NCI-H1436 (cell line): ENCODE measurements at places on chromosomes 1 and 21.
A peak's percentile ranks its signal among the peaks of the same experiment; 100 is the strongest.

GRCh38 chr1:94079080-94079940 is 41.6 kb downstream of the ABCA4 start:
- DNase-seq = no peak

DNA sequence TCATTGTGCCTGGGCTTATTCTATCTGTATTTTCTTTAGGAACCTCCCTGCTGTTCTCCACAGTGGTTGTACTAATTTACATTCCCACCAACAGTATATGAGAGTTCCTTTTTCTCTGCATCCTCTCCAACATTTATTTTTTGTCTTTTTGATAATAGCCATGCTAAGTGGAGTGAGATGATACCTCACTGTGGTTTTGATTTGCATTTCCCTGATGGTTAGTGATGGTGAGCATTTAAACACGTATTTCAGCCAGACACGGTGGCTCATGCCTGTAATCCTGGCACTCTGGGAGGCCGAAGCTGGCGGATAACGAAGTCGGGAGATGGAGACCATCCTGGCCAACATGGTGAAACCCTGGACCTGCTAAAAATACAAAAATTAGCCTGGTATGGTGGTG is 57.9 kb downstream of the SLAMF6 start:
- DNase-seq = no peak

DNA sequence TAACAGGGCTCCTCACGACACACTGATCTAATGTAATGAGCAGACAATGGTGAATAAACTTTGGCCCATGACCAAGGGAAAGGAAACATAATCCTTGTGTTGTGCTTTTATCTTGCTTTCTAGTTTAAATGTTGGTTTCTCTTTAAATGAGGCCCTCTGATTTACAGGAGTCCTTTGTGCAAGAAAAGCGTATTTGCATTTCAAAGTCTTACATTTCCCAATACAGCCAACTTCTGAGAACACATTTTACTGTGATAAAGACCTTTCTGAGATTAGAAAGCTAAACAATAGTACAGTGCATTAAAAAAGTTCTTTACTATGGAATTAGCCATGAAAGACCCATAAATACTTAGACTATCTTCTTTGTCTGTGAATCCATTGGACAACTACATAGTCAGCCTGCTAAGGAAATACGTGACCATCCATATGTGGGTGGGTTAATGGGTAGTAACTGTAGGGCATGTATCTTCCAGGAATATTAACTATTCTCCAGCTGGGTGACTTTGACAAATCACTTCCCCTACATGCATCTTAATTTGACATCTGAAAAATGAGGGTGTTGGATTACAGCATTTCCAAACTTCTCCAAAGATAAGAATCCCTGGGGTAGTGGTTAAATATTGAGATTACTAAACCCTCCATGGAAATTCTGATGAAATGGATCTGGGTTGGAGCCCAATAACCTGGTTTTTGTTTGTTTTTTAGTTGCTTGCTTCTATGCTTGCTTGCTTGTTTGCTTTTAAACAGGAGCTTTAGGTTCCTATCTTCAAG is 50.3 kb upstream of the USP1 start:
- DNase-seq = no peak

GRCh38 chr21:44368711-44369446 is 15.5 kb downstream of the TRPM2 start:
- DNase-seq = no peak

GRCh38 chr1:33762962-33763361 is 100.9 kb upstream of the HMGB4 start:
- DNase-seq = no peak

- DNase-seq = no peak
These were observed 36.7 kb downstream of the NPHP4 start for GRCh38 chr1:5955479-5955977.

GRCh38 chr1:21813542-21813941 is 1.5 kb downstream of the LDLRAD2 start:
- DNase-seq = no peak

- DNase-seq = no peak
These were observed 1.5 kb upstream of the GJB3 start for GRCh38 chr1:34779526-34779925.

DNA sequence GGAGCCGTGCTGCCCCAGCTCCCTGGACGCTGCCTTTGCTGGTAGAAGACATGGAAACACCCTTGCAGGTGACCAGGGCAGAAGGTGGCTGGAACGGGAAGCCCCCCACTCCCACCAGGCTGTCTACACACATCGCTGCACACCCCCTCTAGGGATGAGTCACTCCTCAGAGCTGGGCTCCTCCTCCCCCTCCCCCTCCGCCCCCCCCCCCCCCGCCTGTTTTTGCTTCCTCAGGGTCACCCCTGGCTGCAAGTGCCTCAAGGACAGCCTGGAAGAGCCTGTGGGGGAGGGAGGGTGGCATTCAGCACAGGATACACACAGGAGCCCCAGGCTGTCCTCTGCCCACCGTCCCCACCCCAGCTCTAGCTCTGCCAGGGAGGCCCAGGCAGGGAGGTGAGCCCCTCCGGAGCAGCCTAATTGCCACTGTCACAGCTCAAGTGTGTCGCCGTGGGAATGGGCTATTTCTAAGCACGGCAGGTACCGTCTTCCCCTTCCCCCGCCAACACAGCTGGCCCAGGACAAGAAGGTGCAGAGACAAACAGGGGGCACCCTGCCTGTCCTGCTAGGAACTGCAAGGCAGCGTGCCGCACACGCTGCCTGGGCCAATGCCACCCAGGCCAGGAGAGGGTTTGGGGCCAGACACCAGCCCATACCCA is 2.5 kb downstream of the FNDC10 start:
- no peak for DNase-seq

DNA sequence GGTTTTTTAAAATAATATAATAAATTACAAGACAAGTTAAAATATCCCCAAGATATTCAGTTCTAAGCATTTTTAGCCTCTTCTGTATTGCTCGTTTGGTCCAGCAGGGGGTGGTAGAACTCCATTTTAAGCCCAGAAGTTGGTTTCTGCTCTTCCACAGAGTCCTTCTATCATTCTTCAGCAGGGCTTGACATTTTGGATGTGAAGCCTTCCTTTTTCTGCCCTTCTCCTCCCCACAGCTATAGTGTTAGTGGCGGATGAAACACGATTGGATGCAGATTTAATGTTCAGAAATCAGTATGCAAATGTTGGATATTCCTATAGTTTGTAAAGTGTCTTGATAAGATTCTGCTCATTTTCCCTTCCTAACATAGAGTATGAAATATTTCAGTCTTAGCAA is 1.4 kb downstream of the NCAM2 start:
- peak; percentile 1 for DNase-seq

- DNase-seq = no peak
These were observed 392.0 kb downstream of the PLPP3 start for GRCh38 chr1:56187405-56187804.

- DNase-seq = no peak
These were observed 28.5 kb upstream of the TTC34 start for GRCh38 chr1:2829846-2830615.

DNA sequence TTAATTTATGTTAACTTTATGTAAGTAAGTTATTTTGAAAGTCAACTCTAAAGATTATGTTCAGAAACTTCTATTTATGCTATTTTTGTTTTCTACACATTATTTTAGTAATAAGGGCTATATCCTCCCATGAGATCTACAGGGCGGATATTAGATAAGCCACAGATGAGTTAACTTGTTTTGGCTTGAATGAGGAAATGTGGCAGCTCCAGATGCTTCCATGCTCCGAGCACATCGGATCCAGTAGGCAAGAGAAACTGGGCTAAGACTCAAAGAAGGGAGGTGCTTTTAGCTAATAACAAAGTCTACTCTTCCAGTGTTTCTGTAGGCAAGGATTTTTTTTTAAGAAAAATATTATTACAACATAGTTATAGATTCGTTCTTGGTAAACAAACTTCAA is 20.0 kb upstream of the LAMC1 start:
- DNase-seq = no peak

DNA sequence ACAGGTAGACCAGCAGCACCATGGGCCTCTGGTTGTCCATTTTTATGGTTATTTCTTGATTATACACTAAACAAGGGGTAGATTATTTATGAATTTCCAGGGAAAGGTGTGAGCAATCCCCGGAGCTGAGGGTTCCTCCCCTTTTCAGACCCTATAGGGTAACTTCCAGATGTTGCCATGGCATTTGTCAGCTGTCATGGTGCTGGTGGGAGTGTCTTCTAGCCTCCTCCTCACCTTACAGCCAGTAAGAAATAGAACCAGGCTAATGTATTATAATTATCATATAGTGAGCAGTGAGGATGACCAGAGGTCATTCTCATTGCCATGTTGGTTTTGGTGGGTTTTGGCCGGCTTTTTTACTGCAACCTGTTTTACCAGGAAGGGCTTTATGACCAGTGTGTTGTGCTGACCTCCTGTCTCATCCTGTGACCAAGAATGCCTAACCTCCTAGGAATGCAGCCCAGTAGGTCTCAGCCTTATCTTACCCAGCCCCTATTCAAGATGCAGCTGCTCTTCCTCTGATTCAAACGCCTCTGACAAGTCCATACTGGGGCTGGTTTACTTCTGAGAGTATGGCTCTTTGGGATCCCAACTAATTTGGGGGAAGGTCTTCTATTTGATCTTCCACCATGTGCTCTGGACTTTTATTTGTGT is 13.5 kb upstream of the TINAGL1 start:
- no peak for DNase-seq

DNA sequence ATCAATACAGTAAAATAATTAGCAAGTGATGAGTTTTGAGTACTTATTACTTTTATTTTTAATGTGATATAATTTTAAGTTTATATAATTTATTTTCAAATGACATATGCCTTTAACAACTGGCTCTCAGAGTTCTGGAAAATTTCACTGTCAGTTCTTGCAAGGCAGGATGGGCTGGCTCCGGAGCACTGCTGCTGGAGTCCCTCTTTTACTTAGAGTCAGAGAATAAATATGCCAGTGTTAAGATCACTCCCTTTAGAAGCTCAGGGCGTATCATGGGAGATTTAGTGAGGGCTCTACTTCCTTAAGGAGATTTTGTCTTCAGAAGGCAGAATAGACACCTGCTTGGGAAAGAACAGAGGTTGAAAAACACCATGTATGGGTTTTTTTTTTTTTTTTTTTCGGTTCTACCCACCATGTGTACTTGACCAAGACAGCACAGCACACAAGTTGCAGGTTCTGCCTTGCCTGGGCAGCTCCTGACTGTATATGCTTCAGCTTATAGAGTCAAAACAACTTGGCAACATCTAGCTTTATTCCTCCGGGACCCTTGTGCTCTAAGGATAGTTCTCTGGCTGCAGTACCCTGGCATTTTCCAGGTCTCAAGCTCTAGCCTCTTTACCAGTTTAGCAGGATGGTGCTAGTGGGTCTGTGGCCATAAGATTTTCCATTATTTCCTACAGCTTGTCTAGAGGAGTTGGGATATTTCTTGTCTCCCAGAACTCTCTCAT is 29.7 kb upstream of the FMOD start:
- DNase-seq = no peak

DNA sequence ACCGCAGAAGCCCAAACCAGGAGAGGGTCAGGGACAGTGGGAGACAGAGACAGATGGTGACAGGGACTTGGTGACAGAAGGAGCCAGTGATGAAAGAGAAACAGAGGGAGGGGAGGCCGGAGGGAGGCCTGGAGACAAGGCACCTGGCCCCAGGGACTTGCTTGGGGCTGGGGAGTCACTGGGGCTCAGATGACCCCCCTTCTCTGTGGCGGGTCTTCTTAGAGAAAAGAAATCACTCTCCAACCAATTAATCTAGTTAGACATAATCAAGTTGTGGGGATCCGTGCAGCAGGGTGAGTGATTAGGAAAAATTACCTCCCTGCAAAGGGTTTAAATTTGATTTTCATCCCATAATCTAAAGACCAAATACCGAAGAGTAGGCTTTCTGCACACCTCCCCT is 519.8 kb downstream of the PTPRU start:
- no peak for DNase-seq

DNA sequence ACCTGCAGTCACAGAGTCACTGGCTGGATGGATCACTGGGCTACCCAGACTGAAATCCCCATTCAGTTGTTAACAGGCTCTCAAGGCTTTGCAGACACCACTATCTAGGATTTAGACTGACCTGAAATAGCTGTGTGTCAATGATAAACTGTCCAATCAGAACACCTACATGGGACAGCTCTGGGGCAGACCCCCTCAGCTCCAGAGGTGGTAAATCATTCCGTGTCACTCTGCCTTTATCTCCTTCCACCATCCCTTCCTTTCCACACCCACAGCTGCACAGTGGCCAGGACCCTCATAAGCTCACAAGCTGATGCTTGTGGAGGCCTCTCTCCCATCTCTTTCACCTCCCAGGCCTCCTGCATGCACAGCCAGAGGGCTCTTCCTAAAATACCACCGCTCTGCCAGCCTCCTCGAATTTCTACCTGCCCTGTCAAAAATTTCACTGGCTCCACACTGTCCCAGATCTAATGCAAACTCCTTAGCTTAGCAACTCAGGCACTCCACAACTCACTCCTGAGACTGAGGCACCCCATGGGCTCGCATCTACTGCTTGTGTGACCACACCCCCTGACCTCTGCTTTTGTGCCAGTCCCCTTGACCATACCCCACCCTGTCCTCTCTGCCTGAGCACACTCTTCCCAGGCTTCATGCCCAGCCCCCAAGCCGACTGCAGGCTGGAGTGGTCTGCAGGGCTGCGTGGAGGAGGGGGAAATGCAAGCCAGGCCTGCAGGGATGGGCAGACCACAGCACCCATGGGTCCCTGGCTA is 5.8 kb downstream of the CAPZB start:
- DNase-seq = no peak
